ENCODE measurements at places on chromosomes 1 and 21. TPM values are rescaled to one million over a fixed set of nuclear protein-coding genes. Genes with fewer than 3 reads are reported as not detected.

Gene NTMT2
- not detected for total RNA-seq

Gene SELL
- total RNA-seq, result 0.42 TPM

Gene CYP4A22
- total RNA-seq, result 0.19 TPM

DNA sequence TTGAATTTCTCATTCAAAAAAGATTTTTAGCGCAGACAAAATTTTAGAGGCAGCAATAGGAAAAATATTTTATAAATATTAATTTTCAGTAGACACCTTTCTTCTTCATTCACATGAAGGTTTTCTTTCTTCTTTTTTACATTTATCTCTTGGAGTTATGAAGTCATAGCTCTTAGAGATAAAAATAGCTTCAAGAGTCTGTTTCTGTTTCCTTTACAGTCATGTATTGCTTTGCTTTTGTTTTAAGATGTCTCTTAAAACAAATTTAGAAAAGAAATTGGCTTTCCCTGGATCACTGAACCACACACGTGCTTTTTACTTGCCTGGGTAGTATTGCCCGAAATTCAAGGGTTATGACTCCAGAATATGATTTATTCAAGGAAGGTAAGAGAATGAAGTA is 369.9 kb upstream of the LRRC7 start:
- DNase-seq, result no peak

DNA sequence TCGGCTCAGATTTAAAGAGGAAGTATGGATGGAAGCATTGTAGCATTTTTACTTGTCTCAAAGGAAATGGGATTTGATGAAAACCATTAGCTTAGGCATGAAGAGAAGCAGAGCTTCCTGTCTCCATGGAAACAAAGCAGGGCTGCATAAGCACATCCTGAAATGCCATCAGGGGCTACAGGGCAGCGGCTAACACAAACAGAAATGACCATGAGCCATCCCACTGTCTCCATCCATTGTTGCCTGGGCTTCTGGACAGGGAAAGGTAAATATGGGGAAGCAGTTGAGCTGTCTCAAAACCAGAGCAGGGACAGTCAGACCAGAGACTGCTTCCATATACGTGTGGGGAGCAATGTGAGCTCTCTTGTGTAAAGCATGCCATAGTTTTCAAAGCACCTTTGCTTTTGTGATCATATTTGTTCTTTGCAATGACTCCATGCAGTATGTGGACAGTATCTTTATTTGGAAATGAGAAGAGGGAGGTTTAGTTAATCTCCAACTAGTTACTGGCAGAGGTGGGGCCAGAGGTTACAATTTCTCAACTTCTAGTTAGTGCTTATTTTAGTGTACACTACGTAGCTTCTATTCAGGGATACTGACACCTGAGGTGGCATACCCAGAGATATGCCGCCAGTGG is 176.1 kb downstream of the CACNA1E start:
- DNase-seq, result peak; percentile 85

GRCh38 chr21:26188422-26188821 is 17.9 kb upstream of the APP start:
- DNase-seq, result no peak

DNA sequence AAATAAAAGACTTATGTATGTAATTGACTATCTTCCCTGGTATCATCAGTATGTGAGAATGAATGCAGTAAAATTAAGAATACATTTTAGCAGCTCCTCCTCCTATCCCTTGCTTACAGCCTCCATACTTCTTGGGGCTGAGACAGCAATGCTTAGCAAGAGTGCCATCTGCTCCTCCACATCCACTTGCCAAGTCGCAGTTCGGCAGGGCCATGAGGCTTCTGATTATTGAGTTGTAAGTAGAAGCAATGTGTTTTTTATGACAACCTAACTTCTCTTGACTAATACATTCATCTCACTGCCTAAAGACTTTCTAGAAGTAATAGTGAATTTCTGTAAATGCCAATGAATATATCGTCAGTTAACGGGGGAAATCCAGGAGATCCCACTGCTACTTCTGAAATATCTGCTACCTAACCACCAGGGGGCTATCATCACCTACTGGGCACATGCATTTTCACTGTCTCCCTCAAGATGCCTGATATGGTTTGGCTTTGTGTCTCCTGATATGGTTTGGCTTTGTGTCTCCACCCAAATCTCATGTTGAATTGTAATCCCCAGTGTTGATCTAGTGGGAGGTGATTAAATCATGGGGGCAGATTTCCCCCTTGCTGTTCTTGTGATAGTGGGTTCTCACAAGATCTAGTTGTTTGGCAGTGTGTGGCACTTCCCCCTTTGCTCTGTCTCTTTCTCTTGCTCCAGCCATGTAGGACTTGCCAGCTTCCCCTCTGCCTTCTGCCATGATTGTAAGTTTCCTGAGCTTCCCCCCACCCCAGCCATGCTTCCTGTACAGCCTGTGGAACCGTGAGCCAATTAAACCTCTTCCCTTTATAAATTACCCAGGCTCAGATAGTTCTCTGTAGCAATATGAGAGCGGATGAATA is 59.6 kb downstream of the EXTL2 start:
- no peak for DNase-seq

Gene PAPPA2
- total RNA-seq, result 0.11 TPM

Measured in esophagus muscularis mucosa (tissue), 4 donors.